CD4-positive, alpha-beta T cell treated with Interleukin-12 subunit alpha and Interleukin-12 subunit beta, for 1 hour (primary cell): ENCODE measurements at places on chromosomes 1 and 21.

DNA sequence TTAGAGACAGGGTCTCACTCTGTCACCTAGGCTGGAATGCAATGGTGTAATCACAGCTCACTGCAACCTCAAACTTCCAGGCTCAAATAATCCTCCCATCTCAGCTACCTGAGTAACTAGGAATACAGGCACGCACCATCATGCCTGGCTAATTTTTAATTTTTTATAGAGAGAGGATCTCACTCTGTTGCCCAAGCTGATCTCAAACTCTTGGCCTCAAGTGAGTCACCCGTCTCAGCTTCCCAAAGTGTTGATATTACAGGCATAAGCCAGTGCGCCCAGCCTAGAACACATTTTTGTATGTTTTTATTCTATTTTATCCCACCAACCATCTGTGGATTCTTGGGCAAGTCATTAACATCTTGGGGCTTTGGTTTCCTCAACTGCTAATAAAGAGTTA, 100.5 kb downstream of the AK5 start:
- no peak for DNase-seq

GRCh38 chr1:231971397-231972110, 345.0 kb downstream of the DISC1 start:
- no peak for DNase-seq

DNA sequence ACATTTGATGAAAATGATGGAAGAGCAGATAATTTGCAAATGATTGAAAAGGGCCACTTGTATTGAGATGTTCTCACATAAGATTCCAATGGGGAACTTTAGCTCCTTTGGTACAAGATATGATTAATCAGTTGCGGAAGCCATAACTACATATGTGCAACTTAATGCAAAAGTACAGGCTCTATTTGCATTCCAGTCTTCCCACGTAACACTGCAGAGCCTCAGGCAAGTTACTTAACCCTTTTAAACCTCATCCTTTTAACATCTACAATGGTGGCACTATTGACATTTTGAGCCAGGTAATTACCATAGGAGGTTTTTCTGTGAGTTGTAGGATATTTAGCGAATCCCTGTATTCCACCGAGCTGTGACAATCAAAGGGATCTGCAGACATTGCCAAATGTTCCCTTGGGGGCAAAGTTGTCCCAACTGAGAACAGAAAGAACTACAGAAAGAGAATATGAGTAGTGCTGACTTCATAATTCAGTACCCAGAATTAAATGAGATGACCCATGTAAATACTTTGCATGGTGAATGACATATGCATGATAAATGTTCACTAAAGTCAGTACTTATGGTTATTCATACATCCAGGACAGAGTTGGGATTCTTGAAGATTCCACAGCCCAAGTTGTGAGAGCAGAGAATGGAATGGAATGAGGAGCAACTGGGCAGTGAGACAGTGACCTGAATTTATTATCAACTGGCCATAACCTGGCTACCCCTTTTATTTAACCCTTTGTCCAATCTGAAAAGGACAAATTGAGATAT, 62.6 kb downstream of the SPAG17 start:
- no peak for DNase-seq

DNA sequence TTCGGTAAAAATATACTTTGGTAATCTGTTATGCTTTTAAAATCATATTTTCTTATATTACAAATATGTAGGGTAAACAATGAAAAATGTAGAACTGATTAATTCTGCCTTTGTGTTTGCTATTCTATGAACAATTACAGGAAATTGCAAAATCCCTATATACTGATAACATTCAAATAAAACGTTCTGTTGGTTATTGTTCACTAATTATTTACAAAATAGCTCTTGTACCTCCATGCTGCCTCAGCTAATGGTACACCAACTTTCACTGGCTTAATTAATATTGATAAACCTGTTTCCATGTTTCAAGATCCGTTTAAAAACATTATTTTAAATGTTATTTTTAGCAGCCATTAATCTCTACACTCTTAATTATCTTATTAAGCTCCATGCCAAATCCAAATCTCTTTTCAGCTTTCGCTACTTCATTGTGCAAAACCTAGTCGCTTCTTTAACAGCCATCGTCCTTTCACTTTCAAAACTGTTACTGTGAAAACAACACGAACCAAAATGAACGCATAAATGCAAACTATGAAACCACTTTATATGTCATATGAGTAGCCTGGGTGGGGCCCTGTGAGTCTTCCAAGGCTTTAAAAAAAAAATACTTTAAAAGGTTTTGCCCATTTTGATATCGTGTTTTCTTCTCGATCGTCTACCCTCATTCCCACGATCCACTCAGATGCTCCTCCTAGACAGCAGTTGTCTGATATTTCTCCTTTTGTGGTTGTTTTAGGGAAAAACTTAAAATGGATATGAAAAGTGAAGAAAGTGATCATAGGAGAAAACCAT, 807.1 kb downstream of the USP25 start:
- DNase-seq, result no peak

DNA sequence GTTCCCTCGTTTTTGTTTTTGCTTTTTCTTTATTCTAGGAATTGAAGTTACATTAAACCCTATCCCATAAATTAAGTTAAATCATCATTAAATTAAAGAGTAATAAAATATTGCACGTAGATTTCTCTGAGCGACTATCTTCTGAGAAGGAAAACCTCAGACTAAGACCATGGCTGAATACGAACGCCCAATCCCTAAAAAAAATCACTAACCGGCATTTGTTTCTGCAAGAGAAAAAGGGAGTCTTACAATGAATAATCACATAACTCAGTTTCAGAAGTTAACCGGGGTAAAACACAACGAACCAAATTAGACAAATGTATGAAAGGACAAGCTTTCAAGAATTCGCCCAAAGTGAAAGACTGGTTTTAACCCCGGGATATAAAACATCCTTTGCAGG, 1.3 kb downstream of the PIK3R3 start:
- DNase-seq, result no peak
